Vagina (tissue), 2 donors: ENCODE measurements at places on chromosomes 6 and 20. TPM values are rescaled to one million over a fixed set of nuclear protein-coding genes. Genes with fewer than 3 reads are reported as not detected.

GRCh38 chr20:38818113-38819065 lies 12.9 kb downstream of the PPP1R16B start:
- DNase-seq, result no peak

DNA sequence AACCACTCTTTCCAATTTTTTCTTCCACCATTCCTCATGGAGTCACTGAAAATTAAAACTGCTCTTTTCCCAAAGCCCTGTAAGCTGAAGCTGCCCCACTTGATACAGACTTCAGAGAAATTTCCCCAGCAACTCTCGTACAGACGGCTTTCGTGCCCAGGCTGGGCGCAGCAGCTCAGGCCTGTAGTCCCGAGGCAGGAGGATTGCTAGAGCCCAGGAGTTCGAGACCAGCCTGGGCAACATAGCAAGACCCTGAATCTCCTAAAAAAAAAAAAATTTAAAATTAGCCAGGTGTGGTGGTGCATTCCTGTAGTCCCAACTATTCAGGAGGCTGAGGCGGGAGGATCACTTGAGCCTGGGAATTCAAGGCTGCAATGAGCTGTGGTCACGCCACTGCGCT lies 6.6 kb downstream of the PPDPF start:
- DNase-seq, result no peak

DNA sequence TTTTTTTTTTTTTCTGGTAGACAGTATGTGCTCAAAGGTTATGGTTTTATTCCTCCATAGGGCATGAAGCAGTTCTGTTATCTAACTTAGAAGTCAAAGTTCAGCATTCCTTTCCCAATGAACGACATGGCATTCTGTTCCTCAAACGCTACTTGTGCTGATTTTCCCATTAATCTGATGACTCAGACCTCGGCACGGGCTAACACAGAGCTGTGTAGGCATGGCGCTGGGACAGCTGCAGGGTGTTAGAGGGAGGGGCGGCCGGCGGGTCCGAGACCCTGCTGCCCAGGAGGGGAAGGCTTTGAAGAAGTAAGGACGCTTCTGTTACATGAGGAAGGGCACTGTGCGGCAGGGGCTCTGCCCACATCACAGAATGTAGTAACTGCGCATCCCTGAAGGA lies 93.6 kb upstream of the AGPAT4 start:
- no peak for DNase-seq

The FKBP1C gene
- not detected for total RNA-seq

The RBM24 gene
- total RNA-seq, result 2.7 TPM
